Effector memory CD4-positive, alpha-beta T cell (primary cell): ENCODE measurements at places on chromosomes 12 and 14.
A peak's percentile ranks its signal among the peaks of the same experiment; 100 is the strongest.

DNA sequence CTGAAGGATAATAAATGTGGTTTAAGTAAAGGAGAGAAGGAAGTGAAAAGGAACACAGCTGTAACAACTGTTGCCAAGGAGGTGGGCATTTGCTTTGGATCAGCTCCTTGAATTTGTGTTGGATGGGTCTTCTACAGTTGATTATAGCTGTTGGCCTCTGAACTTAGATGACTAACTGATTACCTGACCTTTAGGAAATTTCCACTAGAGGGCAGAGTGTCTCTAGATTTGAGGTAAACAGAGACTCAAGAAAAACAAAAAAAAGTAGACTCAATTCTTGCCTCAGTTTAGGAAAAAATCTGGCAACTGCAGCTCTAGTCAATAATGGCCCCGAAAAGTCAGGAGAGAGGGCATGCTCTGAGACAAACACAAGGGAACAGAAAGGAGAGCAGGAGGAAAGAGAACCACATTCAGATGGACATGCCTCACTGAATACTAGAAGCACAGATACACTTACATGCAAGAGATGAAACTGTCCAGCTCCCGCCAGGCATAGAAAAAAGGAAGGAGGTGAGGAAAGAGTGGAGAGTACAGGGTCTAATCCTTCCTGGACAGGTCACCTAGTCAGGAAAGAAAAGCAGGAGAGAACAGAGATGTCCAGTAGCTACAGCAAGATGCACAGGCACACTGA is 20.6 kb downstream of the COX14 start:
- DNase-seq, result no peak

GRCh38 chr14:23379366-23380196 is 2.7 kb downstream of the CMTM5 start:
- peak; percentile 38 for DNase-seq

GRCh38 chr12:121794534-121795033 is 1.1 kb upstream of the RHOF start:
- no peak for DNase-seq

DNA sequence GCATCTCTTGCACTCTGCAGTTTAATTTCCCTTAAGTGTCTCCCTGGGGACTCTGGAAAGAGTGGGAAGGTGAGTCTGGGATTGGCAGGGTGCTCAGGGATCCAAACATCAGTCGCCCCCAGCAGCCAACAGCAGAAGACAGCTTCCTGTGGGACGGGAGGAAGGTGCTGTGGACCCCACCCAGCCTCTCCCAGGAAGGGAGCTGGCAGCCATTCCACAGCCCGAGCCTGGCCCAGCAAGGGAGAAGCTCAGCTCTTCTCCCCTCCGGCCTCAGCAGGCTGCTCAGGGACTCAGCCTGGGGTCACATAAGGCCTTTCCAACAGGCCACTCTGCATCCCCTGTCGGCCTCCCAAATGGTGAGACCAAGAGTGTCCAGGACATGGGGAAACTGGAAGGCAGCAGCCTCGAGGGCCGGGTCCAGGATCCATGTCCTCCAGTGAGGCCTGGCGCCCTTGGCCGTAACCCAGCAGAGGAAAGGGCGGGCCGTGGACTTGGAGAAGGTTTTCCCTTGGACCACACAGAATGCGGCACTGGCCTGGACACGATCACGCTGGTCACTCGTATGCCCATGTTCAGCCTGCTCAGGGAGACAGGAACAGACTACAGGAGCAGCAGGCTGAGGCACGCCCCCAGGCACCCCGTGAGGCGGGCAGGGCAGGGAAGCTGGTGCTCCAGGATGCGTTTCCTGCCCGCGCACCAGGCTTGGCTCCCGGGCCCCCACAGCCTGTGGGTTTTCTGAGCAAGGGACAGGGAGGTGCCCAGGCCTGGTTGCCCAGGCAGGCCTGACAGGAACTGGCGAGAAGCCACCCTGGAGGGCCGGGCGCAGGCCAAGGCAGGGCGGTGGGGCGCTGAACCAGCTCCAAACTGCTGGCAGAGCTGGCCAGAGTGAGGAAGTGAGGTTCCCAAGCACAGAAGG is 3.5 kb downstream of the XRCC3 start:
- DNase-seq, result no peak
